ENCODE measurements at places on chromosomes 4 and X.
A peak's percentile ranks its signal among the peaks of the same experiment; 100 is the strongest.

GRCh38 chrX:153763989-153764755 is at the start of gene PLXNB3:
Gene PLXNB3, plus strand, starts transcription at chrX:153764249. Its CDS starts 1,287 bp downstream, at chrX:153765536.
- peak; percentile 9 for DNase-seq

DNA sequence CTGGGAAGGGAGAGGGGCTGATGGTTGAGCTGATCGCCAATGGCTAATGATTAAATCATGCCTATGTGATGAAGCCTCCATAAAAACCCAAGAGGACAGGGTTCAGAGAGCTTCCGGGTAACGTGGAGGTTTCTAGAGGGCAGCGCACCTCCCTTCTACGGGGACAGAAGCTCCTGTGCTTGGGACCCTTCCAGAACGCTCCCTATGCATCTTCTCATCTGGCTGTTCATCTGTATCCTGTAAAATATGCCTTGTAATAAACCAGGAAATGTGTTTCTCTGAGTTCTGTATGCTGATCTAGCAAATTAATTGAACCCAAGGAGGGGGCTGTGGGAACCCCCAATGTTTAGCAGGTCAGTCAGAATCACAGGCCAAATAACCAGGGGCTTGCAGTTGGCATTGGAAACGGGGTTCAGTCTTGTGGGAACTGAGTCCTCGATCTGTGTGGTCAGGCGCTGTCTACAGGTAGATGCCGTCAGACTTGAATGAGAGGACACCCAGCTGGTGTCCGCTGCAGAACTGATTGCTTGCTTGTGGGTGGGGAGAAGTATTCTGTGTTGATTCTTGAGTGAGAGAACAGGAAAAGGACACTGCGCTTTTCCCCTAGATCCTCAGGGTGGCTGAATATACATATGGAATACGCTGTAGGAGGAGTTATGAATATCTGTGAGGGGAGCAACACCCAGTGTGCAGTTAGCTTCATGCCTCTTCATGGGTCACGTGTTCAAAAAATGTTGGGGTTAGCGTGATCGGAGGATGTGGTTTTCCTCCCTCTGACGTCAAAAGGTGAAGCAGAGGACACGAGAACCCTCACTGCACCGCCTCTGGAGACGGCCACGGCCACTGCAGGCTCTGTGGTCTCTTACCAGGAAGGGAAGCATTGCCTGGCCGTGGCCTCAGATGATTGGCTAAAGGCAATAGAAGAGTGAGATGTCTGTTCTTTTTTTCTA is 29.2 kb downstream of the HTT-AS start:
- no peak for DNase-seq

DNA sequence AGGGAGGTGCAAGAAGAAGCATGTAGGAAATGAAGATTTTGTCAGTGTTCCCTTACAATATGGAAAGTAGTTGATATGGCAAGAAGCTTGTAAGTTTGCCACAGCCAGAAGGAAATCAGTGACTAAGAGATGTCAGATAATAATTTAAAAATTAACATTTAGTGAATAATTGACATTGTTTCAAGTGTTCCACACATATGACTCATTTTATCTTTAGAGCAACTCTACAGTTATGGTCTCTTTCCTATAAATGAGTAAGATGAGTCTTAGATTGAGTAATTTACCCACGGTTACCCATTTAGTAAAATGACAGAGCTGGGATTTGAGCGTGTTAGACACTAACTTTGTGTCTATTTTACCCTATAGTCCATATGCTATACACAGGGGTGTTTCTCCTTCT is 300.3 kb upstream of the IRS4 start:
- DNase-seq, result no peak

DNA sequence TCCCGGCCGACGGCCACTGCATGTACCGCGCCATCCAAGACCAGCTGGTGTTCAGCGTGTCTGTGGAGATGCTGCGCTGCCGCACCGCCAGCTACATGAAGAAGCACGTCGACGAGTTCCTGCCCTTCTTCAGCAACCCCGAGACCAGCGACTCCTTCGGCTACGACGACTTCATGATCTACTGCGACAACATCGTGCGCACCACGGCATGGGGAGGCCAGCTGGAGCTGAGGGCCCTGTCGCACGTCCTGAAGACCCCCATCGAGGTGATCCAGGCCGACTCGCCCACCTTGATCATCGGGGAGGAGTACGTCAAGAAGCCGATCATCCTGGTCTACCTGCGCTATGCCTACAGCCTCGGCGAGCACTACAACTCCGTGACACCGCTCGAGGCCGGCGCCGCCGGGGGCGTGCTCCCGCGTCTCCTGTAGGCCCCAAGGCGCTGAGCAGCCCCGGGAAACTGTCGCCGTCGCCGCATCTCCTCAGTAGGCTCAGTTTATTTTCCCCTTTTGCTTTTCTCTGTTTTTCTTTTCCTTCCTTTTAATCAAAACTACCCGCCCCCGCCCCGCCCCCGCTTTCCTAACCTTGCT is 799 bp downstream of the OTUD6A start:
- no peak for DNase-seq

- no peak for DNase-seq
These were observed 5.3 kb downstream of the MTM1 start for GRCh38 chrX:150573702-150574101.

DNA sequence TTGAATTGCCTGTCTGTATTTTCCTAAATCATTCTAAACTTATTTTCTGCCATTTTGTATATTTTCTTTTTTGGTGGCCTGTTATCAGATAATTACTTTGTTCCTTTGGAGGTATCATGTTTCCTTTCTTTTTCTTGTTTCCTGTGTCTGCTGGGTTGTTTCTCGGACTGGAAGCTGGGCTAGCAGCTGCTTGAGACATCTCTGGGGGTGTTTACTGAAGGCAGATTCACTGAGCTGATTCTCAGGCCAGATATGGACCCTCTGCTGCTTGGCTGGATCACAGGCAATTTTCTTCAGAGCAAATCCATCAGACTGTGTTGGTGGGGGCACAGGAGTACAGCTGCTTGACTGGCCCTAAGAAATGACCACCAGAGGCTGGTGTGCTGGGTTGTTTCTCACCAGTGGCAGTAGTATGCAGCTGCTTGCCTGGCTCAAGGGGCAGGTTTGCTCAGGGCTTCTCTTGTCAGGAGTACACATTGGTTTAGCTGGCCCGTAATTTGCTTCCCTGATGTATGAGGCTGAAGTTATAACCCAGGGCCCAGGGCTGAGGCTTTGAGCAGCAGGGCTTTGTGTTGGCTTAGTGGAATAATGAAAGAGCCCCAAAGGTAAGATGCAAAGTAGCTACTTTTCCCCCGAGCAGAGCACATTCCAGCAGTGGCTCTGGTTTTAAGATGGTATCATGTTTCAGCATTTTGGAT is 680.6 kb downstream of the TECRL start:
- DNase-seq, result no peak

- no peak for DNase-seq
These were observed 47.3 kb upstream of the SCML1 start for GRCh38 chrX:17689971-17690409.

GRCh38 chrX:17638731-17639130 is 98.6 kb upstream of the SCML1 start:
- DNase-seq, result no peak

DNA sequence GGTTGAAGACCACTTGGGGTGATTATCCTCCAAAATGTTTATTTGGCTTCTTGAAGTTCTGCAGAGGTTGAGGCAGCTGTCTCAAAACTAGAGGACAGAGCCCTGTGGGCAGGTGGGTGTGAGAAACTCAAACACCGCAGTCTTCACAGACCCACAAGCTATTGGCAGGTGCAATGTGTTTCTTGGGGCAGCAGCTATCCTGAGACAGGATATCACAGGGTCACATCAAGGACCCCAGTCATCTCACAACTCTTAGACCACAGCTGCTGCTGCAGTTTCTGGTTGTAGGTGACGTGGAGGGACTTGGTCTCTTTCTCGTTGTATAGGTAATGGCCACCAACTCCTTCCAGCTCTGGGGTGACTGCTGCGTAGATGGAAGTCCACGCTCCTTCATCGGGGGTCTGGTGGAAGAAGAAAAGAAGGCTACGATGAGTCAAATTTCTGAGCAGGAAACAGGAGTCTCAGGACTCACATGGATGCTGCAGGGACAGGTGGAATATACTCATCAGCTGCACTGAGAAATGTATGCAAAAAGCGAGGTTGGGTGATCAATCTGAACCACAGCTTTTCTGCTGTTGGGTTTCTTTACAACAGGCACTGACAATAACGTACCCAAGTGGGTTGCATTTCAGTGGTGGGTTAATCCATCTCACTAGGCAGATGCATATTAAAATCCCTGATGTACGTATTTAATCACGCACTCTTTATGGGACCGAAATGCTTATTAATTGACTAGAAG is 279.8 kb downstream of the DHRSX start:
- no peak for DNase-seq

DNA sequence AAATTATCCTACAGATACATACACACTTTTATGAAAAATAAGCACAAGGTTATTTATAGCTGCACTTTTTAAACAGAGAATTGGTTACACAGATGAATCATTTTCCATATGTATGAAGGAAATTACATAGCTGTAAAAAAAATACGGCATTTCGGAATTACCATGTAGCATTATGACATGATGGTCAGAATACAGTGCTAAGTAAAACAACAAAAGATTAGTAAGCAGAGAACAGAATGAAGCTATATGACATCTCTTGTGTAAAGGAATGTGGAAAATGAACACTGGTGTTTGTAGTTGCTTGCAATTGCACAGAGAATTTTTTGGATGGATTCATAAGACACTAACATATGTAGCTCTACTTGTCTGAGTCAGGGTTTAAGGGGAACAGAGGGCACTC is 1222.0 kb upstream of the PRKX start:
- no peak for DNase-seq

DNA sequence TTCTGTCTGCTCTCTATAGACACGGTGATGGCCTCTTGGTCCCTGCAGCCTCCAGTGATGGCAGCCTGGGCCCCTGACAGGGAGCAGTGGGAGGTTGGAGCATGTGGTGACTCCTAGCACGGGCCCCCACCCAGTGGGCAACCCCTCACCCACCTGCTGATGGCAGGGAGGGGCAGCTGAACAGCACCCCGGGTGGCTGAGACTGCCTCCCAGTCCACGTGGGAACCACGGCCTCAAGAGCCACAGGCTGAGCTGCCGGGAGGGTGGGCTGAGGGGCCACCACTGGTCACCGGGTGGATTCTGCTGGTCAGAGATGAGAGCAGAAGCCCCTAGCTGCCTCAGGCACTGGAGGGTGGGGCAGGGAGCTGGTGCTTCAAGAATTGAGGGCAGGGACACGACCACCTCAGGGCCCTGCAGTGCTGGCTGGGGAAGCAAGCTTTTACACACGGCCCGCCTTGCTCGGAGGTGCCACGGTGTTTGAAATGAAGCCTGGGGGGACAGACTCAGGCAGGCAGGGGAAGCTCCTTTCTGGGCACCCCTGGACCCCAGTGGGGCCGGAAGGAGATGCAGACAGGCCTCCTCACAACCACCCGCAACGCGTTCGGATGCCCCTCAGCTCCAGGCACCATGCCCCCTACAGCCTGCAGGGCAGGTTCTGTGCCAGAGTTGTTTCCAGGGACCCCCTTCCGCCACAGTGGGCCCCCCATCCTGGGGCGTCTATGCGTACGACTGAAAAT is 6.3 kb upstream of the HAUS3 start:
- no peak for DNase-seq

- no peak for DNase-seq
These were observed 3.7 kb downstream of the GABRQ start for GRCh38 chrX:152641256-152641875.

DNA sequence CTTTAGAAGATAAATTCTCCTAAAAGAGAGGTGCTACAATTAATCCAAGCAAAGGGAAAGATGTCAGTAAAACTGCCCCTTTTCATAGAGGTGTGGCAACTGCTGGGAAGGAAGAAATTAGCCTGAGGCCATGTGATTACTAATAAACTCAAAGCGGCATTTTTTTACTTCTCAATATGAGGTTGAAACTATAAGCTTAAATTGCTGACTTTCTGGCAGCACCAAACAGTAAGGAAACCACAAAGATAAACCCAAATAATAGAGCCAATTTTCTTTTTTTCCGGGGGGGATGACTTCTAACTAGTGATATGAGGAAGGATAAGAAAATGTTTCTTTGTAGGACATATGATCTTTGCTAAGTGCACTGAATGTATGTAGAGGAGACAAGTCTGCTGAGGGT is 30.9 kb downstream of the AR start:
- no peak for DNase-seq

- no peak for DNase-seq
These were observed 132.3 kb downstream of the HNRNPD start for GRCh38 chr4:82241534-82241933.

GRCh38 chrX:10619425-10620046 is 849 bp downstream of the MID1 start:
- DNase-seq, result no peak

GRCh38 chrX:21295246-21295820 is 78.9 kb upstream of the CNKSR2 start:
- DNase-seq, result no peak
